ENCODE measurements at places on chromosomes 5 and 9.

GRCh38 chr5:116488356-116489041, 86.1 kb downstream of the SEMA6A start:
- DNase-seq = no peak

- no peak for DNase-seq
These were observed 226.5 kb upstream of the MAP3K1 start for GRCh38 chr5:56588636-56589480.

DNA sequence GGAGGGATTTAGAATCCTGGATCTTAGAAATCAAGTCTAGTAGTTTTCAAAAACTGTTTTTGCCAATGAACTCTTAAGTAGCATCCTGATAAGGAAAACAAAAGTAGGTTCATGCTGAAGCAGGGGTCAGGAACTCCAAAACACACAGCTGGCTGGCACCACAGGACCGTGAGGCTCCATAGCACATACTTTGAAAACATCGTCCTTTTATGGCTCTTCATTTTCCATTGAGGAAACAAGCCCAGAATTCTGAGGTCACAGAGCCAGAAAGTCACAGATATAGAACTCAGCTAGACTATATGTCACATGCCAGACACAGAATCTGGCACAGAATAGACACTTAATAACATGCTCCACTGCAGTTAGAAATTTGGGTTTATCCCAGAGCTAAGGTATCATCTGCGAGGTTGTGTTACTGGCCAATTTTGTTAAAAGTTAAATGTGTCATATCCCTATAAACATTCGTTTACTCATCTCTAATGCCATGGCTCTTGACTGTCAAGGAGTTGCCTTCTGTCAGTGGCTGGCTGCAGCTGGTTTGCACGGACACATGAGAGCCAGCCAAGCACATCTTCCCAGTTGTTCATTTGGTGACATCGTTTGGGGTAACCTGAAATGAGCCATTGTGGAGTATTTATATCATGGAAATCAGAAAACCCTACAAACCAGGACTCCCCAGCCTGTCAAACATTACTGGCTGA, 58.8 kb downstream of the FAM78A start:
- DNase-seq = no peak

DNA sequence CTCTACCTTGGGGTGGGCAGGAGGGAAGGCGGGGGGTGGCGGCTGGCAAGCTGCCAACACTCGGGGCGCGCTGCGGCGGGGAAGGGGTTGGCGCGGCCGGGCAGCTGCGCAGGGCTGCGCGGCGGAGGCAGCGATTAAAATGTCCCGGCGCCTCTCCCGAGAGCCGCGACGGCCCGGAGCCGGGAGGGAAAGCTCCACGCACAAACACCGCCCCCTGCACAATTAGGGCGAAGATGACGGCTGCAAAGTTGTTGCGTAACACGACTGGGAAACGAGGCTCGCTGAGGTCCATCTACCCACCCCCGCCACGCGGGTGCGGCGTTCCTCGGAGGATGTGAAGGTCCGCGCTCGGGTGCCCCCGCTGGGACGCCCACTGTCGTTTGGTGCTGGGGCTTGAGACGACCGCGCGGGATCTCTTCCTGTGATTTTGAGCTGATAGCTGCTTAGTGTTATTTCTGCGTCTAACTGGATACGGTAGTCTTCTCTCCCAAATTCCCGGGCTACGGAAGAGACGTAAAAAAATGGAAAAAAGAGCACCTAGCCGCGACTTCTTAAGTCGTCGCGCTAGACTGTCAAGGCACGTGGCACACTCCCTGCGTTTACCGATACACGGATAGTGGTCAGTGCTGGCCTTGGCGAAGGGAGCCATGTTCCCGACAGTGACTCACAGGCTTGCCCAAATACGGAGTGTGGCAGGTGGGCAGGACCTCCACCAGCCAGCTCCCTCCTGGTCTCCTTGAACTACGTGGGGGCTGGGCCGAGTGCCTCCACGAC, 958 bp upstream of the NFIL3 start:
- DNase-seq = peak; percentile 83

- DNase-seq = no peak
These were observed 65.0 kb upstream of the AFAP1L1 start for GRCh38 chr5:149206524-149207141.

DNA sequence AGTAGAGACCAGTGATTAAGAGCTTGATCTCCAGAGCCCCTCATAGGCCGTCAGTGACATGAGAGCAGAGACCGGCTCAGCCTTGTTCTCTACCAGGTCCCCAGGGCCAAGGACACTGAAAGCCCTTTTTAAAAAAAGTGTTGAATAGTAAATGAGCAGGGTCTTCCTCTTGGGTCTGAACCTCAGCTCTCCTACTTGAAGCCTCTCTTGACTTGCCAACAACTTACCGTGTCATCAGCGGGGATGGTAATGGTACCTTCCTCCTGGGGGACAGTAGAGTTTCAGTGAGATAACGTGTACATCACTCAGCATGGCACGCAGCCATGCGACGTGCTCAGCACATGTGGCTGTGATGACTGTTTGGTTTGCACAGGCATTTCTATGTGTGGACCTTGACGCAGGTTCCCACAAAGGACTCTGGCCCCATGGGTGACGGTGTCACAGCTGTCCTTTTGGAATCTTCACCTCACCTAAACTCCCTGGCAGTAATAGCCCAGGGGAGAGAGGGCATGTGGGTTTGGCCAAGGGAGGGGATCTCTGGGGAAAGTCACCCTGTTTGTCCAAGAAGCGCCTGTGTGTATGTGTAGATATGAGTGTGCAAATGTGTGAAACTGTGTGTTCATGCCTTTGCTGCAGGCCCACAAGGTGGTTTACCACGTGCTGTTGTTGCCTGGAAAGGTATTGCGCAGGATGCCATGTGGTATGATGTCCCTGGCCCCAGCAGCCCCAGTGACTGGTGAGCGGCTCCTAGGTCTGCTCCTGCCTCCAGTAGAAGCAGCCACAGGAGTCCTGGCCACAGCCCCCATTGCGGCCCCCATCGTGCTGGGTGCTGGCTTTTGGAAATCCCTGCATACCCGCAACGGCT, 18.7 kb downstream of the ERGIC1 start:
- DNase-seq = no peak

GRCh38 chr5:10478436-10478835, 36.8 kb downstream of the ROPN1L start:
- DNase-seq = no peak

GRCh38 chr5:101102506-101102905, 199.4 kb upstream of the ST8SIA4 start:
- no peak for DNase-seq

- DNase-seq = no peak
These were observed 15.3 kb downstream of the BRD3 start for GRCh38 chr9:134052491-134052890.

DNA sequence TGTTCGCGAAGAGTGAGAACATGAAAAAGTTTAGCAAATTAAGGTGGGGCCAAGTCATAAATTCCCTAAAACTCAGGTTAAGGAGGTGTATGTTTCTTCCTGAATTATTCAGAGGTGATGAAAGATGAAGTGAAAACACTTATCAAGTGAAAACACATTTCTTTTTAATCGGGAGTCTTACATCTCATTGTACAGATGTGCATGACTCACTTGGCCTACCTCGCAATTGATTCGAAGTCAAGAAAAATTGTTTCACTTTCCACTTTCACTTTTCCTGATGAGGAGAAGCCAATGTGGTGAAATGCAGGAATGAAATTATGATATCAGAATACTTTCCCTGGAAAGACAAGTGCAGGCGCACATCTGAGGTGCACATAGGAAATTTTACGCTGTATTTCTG, 78.7 kb downstream of the SLC25A46 start:
- peak; percentile 2 for DNase-seq

- peak; percentile 61 for DNase-seq
These were observed 8.8 kb upstream of the LCP2 start for GRCh38 chr5:170306381-170306831.

- DNase-seq = no peak
These were observed 5.0 kb downstream of the DAB2 start for GRCh38 chr5:39419796-39420195.

- peak; percentile 4 for DNase-seq
These were observed 1537.6 kb upstream of the CDH9 start for GRCh38 chr5:28576022-28576421.

- no peak for DNase-seq
These were observed 431.6 kb downstream of the IRX1 start for GRCh38 chr5:4027088-4027734.

- no peak for DNase-seq
These were observed 37.8 kb upstream of the LPAR1 start for GRCh38 chr9:111076042-111076441.

DNA sequence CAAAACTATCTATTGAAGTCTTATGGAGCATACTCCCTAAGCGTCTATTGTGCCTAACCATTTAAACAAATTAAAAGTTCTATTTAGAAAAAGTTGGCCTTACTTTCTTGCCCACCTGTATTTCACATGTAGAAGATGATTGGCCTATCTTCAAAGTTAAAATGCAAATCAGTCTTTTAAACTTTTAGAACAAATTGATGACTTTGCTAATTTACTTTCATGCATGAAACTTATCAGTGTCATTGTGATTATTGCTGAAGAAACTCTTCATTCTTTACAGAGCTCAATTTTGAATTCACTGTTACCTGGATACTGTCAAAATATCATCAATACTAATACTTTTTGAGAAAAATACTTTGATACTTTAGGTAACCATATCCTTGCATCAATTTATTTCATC, 216.1 kb downstream of the COX7C start:
- DNase-seq = no peak

DNA sequence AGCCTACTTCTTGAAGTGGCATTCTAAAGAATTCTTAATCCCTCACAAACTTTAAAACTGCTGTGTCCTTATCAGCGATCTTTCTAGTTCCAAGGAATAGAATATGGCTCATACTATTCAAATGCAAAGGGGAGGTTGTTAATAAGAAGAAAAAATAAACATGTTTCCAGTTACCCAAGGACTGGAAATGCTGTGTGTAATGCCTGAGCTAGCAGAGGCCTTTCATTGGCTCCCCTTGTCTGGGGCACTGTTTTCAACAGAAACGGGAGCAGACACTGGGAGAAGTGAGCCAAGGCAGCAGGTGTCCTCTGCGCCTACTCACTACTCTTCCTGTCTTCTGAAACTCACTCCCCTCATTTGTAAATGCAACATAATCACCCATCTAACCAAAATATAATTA, 253.0 kb downstream of the MARCHF11 start:
- DNase-seq = no peak

DNA sequence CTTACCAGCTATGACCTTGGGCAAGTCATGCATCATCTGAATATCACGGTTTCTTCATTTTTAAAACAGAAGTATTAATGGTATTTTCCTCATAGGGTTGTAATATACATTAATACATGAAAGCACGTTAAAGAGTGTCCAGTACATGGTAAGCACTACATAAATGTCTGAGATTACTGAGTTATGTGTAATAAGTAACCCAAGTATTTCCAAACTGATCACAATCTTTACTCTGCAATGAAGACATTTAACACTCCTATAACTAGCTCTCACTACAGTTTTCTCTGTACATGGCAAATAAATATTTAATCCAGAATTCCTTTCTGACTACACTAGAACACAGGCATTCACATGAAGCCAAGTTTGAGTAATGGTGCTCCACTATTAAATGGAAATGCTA, 4.0 kb downstream of the GLDC start:
- DNase-seq = no peak

- DNase-seq = no peak
These were observed 18.0 kb downstream of the FAM174A start for GRCh38 chr5:100553209-100553608.

GRCh38 chr9:101587332-101588043, 7.3 kb downstream of the PPP3R2 start:
- no peak for DNase-seq

- DNase-seq = no peak
These were observed 15.7 kb downstream of the SEMA4D start for GRCh38 chr9:89482056-89482851.

DNA sequence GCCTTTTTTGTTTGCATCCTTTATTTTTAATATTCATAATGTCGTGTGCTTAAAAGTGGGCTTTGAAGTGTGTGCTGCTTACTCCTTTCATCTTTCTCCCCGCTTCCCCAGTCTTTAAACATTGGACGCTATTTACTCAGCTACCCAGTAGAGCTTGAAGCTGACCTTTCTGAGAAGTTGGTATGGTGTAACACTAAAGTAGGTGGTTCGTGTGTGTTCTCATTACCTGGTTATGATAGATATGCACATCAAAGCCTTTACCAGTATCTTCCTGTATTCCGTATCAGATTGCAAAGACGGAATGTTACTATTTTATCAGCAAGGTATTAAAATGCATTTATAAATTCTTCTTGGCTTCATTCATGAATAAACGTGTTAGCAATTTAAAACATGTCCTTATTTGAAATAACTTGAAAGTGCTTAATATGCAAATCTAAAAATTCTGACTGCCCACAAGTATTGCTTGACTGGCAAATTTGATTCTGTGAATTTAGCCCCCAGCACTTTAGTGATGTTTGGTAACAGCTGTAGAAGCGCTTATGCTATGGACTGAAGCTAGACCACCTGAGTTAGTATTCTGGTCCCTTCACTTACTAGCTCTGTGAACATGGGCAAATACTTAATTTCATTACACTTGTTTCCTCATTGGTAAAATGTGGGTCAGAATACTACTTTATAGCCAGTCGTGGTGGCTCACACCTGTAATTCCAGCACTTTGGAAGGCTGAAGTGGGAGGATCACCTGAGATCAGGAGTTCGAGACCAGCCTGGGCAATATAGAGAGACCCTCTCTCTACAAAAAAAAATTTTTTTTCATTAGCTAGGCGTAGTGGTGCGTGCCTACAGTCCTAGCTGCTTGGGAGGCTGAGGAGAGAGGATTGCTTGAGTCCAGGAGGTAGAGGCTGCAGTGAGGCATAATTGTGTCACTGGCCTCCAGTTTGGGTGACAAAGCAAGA, 1.7 kb downstream of the RRAGA start:
- DNase-seq = no peak

- no peak for DNase-seq
These were observed 20.8 kb downstream of the SNCAIP start for GRCh38 chr5:122332599-122333555.

GRCh38 chr5:53366245-53366644, 114.2 kb upstream of the FST start:
- DNase-seq = no peak

- no peak for DNase-seq
These were observed 12.2 kb upstream of the S1PR3 start for GRCh38 chr9:88979021-88979420.

DNA sequence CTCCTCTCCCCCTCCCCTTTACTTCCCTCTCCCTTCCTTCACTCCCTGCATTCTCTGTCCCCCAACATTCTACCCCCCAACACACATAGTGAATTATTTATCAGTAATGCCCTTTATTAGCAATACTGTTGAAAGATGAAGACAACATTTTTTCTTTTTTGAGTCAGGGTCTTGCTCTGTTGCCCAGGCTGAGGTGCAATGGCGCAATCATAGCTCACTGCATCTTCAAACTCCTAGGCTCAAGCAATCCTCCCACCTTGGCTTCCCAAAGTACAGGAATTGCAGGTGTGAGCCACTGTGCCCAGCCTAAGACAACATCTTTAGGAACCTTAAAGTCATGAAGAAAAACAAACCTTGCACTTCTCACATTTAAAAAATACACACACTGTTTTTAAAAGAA, 130.6 kb downstream of the ZNF462 start:
- DNase-seq = no peak

- no peak for DNase-seq
These were observed 20.8 kb upstream of the KIF2A start for GRCh38 chr5:62284946-62285891.

- DNase-seq = no peak
These were observed 56.7 kb upstream of the CXCL14 start for GRCh38 chr5:135635451-135635850.

Measured in skeletal muscle cell (primary cell).